Activated CD8-positive, alpha-beta memory T cell treated with anti-CD3 and anti-CD28 coated beads, Interleukin-2, amount 50 U/mL, for 4 hours (primary cell): ENCODE measurements at places on chromosomes 7 and 10.

DNA sequence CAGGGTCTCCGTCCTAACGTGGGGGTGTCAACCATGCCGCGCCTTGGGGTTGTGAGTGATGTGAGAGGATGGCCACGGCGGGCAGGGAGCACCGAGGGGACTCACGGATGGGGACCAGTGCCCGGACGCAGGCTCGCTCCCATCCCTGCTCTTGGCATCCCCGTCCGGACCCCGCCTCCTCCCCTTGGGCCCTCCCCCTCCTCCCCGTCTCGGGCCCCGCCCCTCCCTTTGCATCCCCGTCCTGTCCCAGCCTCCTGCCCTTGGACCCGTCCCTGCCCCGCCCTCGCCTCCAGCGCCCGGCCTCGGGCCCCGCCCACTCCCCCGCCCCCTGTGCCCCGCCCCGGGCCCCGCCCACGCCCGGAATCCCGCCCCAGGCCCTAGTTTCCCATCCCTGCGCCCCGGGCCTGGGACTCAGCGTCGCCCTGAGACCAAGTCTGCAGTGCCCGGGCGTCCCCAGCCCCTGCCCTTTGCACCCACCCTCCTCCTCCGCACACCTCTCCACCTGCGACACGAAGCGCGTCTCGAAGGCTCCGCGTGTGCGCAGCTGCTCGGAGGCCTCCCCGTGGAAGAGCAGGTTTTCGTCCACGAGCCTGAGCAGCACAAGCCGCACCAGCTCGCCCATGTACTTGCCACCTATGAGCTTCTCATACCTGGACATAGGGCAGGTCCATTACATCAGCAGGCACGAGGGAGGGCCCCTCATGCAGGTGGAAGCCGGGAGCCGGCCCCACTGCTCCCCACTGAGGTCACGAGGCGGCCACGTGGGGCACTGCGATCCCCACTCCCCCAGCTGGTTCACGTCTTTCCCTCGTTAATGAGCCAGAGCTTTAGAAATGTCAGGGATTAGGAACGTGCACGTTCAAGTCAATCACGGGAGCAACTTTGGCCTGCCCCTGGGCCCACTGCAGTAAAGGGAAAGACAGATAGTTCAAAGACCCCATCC is 5.1 kb upstream of the MYL7 start:
- DNase-seq, result peak; percentile 72

DNA sequence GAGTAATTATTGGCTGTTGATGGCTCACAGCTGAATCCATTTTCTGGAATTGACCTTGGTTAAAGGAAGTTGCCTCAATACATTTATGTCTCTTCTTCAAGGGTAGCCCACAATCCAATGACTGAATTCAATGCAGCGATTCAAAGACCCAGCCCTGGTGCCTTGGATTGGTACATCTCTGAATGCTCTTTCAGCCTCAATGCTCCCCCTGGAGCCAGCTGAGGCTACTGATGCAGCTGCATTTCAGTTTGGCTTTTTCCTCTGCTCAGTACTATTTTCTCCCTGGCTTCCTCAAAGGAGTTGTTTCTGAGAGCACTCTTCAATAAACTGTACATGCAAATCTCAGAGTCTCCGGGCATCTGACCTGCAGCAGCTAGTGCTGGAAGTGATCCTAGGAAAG is 633 bp upstream of the EBLN1 start:
- no peak for DNase-seq

DNA sequence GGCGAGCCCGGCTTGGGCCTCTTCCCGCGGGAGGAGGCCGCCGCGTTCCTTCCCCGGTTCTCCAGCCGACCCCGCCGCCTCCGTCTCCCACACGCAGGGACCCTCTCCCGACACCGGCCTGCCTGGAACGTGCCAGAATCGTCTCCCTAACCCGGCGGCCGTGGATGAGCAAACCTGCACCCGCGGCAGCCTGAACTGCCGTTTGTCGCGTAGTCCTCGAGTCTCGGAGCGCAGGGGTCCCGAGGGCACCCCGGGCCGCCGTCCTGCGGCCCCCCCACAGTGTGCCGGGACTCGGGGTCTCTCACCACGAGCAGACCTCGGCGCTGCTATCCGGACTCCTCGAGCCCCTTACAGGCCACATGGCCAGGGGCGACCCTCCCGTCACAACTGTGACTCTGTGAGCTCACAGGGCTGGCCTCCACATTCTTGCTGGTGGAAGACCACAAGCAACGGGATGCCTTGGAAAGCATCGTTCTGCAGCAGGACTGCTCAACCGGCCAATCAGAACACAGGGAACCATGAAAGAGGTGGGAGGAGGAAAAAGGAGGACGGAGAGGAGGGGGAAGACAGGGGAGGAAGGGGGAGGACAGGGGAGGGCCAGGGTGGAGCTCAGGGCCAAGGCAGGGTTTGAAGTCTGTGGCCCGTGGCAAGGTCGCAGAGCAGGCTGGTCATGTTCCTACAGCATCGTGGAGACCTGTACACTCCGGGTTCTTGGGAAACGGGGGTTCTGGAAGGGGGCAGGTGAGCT is 276.9 kb downstream of the DNAJB6 start:
- no peak for DNase-seq

- peak; percentile 57 for DNase-seq
Observed at GRCh38 chr10:119871881-119872609, 598 bp downstream of the MCMBP start.

GRCh38 chr10:33897291-33897752 is 562.9 kb upstream of the NRP1 start:
- DNase-seq, result no peak

DNA sequence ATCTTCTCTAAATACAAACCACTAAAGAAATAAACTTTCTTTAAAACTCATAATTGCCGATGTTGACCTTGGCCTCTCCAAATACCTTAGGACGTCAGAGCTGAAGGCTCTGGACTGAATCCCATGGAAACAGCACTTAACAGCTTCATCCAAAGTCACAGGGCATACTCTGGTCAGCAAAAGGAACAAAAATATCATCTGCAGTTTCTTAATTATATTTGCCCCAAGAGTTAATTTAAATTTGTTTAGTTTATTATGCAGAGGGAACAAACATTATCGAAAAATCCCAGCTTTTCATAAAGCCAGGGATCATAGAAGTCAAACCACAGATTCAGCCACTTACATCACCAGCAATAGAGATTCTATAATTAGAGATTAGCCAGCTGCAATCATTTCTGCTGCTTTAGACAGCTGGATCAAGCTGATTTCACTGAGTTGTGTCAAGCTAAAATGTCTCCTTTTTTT is 20.5 kb upstream of the FAM13C start:
- no peak for DNase-seq

DNA sequence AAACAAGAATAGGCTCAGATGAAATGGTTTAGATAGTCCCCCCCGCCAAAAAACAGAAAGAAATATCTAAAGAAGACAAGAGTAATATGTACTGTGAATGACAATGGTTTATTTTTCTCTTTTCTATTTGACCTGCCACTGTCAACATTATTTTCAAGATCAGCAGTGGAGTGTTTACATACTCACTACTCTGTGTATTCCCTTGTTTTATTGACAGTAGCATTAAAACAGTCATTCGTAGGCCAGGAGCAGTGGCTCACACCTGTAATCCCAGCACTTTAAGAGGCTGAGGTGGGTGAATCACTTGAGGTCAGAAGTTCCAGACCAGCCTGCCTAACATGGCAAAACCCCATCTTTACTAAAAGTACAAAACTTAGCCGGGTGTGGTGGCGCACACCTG is 245.3 kb upstream of the SLC26A5 start:
- no peak for DNase-seq

GRCh38 chr7:101927802-101928201 is 110.4 kb downstream of the CUX1 start:
- DNase-seq, result no peak

DNA sequence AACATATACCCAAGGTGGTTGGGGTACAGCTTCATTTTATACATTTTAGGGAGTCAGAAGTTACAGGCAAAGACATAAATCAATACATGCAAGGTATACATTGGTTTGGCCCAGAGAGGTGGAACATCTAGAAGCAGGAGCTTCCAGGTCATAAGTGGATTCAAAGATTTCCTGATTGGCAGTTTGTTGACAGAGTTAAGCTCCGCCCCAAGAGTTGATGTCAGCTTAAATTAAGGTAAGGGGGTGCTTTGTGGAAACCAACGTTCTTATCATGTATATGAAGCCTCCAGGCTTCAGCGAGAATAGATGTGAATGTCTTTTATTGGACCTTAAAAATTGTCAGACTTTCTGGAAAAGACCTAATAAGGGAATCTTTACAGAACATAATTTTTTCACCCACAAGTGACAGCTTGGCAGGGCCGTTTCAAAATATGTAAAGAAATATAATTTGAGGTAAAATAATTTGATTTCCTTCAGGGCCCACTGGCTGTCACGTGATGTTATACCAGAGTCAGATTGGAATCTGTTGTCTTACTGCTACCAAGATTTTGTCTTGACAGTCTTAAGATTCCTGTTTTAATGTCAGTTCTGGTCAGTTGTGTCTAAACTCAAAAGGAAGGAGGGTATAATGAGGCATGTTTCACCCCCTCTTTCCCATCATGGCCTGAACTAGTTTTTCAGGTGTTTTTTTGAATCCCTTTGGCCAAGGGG is 6.3 kb upstream of the PANK1 start:
- no peak for DNase-seq

DNA sequence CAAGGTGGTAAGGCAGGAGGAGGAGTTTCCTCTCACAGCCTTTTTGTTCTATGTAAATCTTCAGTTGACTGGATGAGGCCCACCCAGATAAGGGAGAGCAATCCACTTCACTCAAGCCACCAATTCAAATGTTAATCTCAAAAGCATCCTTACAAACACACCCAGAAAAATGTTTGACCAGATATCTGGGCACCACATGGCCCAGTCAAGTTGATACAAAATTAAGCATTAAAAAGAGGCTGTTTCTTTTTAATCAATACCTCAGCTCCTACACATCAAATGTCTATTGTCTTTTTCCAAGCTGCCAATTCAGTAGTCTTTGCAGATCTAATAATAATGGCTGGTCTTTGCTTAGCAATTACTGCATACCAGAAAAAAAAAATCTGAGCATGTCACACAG is 18.0 kb upstream of the LYZL1 start:
- no peak for DNase-seq

- DNase-seq, result no peak
Observed at GRCh38 chr10:5720182-5720581, 35.5 kb downstream of the TASOR2 start.

DNA sequence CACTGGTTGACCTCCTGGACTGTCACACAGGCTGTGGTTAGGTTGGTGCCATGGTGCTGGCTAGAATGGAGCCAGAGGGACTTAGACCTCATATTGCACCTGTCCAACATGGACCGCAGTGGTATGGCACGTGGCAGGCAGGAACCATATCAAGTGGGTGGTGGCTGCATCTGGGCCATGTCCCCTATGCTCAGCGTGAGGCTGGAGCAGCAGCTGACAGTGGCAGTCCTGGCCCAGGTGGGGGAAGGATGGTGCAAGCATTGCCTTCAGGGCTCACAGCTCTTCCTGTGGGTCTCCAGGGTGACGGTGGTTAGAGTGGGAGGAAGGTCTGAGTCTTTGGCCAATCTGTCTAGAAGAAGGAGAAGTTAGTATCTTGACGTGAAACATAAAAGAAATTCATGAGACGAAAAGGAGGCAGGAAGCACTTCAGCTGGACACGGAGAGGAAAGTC is 54.5 kb upstream of the PFKFB3 start:
- DNase-seq, result no peak

- DNase-seq, result no peak
Observed at GRCh38 chr7:3495530-3495929, 194.5 kb downstream of the SDK1 start.

- DNase-seq, result no peak
Observed at GRCh38 chr7:95045236-95045923, 138.0 kb downstream of the PPP1R9A start.

DNA sequence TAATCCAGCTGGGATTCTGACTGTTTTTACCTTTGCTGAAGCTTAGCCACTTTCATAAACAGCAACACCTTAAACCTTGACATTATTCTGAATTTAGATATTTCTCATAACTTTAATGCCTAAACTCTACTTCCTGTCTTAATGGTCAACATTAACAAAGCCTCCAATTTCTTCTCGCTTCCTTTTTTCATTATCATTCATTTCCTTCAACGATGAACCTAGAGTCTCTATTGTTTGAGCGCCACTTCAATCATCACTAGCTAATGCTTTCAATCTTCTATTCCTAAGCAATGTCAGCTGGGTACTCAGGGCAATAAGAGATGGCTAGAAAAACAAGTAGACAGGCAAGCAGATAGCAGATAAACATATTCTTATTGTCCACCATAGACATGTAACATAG is 96.6 kb upstream of the TMEM196 start:
- DNase-seq, result no peak

GRCh38 chr7:151761231-151761630 is 115.7 kb downstream of the PRKAG2 start:
- no peak for DNase-seq

DNA sequence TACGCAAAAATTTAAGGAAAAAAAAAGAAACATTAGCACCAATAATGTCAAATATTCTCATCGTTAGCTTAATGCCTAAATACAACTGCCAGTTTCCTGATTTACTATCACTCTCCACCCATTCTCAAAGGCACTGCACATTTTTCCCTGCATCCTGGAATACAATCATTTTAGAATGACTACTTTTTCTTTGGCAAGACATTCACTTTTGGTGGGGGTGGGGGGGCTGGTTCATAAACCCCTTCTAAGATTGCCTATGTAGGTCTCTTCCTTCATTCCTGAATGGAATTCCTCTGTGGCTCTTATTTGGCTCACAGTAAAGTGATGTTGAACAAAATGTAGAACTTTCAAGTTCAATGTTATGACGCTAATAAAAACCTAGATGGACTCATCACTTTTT is 74.3 kb downstream of the RNLS start:
- no peak for DNase-seq

DNA sequence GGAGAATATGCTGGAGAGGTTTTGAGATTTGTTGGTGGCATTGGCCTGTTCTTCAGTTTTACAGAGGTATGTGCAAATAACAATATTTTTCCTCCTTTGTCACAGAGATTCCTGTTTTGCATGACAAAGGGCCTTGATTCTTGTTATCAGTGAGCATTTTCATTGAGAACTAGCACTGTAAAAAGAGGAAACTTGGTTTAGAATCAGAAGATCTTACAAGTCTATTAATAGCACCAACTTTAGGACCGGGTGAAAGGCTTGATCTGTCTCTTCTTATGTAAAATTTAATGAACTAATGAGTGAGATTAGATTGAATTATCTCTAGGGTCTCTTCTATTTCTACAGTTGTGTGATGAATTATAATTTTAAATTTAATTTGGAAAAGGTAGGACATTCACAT is 25.5 kb downstream of the TSPAN13 start:
- no peak for DNase-seq

GRCh38 chr7:15236952-15237351 is 324.9 kb downstream of the AGMO start:
- DNase-seq, result no peak

GRCh38 chr10:34526758-34527730 is 288.1 kb downstream of the PARD3 start:
- DNase-seq, result no peak

DNA sequence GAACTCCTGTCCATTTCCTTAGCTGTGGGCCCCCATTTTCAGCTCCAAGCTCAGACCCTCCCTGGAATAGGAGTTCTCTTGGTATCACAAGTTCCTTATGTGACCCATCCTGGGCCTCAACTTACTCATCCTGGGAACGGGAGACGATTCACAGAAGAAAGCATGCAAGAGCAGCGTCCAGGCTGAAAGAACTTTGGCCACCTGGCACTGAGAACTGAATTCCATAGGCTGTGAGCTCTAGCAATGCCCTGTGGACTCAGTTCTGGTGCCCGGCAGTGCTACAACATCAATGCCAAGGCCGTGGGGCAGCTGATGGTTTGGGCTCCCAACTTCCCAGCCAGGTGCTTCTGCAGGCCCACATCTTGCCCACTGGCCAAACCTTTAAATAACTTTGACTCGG is 3.9 kb upstream of the CUEDC2 start:
- DNase-seq, result no peak
